ENCODE measurements at places on chromosomes 7 and 10.
A peak's percentile ranks its signal among the peaks of the same experiment; 100 is the strongest.

GRCh38 chr10:54131833-54132232 is 669.2 kb downstream of the PCDH15 start:
- no peak for DNase-seq

- peak; percentile 71 for DNase-seq
Measured at GRCh38 chr7:123682690-123683089, 27.0 kb downstream of the LMOD2 start.

DNA sequence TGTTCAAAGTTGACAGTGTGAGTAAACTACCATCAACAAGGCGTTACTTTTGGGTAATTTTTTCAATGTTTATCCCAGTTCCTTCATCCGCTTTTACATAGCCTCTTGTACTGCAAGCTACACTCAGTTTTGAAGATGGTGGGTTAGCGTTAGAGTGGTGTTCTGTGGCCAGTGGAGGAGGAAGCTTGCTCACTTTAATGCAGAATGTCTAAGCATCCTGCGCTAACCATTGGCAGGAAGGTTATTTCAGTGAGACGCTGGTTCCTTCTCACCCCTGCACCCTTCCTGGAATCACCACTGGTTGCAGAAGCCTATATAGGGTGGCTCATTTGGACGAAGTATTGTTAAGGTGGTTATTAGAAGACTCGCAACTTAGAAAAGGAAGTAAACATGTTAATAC is 159.1 kb downstream of the CELF2 start:
- no peak for DNase-seq

DNA sequence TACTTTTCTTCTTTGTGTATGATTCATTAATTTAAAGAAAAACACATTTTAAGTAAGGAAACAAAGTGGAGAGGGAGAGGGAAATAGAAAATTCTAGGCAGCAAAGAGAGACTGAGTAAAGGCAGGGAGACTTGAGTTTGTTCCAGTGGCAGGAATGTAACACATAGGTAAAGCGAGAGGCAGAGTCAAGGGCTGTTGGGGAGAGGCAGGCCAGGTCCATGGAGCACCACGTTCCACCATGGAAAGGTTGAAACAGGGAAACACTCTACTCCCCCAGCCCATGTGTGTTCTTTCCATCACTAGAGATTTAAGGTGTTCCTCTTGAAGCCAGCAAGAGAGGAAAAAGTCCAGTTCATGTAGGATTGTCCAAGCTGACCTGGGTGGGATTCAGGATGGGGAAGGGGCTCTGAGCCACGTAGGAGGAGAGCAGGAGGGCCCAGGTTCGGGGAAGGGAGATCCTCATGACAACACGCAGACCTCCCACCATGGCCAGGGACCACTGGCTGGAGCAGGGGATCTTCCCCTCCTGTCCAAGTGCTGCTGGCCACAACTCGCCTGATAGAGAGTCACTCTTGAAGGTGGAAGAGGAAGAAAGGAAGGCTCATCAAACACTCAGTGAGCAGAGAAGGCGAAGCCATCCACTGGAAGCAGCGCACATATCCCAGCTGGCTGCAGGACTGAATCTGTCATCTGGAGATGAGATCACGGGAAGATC is 666.4 kb upstream of the MKI67 start:
- no peak for DNase-seq

- no peak for DNase-seq
Measured at GRCh38 chr7:101936611-101937231, 119.3 kb downstream of the CUX1 start.

DNA sequence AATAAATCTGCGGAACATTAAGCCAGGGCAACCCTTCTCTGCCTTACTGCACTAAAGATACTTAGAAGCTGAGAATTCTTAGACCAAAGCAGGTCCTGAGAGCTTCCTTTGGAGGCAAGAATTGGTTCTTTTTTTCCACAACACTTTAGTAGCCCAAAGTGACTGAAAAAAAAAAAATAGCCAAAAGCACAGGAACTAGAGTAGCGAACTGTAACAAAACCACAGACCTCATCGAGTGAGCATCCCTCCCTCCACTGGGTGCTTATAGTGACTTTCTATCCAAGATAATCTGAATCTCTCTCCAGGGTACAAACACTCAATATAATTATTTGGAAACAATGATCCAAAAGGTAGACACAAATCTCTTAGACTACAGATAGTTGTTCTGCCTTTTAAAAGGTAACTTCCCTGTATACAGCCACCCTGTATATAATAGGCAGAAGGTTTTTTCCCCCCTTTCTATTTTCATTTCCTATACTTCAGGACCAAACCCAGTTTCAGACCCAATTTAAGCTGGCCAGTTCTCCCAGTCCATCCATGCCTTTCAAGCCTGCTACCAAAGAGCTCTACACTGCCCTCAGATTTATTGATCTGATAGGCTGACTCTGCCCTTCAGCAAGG is 31.6 kb upstream of the KCNIP2 start:
- DNase-seq: no peak

GRCh38 chr7:98110249-98111022 is 3.8 kb downstream of the LMTK2 start:
- peak; percentile 49 for DNase-seq

- peak; percentile 81 for DNase-seq
Measured at GRCh38 chr7:8365499-8366110, 67.8 kb upstream of the NXPH1 start.

DNA sequence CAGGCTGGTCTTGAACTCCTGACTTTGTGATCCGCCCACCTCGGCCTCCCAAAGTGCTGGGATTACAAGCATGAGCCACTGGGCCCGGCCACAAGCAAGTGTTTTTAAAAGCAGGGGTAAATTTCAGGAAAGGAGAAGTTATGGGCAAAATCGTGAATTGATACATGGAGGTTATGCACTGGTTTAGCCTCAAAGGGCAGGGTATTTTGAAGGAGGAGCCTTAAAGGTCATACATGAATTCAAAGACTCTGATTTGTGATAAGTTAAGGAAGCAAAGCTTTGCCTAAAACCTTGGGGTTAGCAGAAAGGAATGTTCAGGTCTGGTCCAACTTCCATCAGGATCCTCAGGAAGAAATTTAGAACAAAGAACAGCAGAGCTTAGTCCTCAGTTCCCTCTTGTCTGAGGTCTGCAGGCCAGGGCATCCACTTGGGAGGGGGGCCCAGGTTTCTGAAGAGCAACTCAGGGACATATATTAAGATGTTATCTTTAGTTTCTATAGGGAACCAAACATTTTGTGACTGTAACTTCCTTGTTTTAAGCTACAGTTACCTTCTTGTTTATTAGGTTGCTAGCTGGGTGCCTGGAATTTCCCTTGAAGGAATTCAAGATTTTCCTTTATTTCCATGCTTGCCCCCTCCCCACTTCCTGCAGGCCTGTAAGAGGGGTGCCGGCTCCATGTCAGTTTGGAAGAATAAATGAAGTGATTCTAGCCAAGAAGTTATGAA is 2.8 kb upstream of the REPIN1 start:
- DNase-seq: peak; percentile 76

- no peak for DNase-seq
Measured at GRCh38 chr10:6490614-6491013, 89.5 kb downstream of the PRKCQ start.

DNA sequence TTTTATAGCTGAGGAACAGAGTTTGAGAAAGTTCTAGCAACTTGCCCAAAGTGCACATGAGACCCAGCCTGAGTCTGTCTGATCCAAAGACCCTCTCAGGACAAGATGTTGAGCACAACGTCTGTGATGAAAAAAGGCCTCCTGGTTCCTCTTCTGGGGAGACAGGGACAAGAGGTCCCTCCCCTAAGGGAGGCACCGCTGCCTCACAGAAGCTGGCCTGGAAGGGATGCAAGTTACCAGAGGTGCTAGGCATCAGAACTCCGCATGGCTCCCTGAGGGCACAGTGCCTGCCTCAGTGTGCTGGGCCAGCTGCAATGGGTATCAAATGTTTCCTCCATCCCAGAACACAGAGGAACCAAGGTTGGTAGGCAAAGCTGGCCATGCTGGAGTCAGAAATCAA is 302.4 kb downstream of the GRID1 start:
- no peak for DNase-seq
